ENCODE measurements at places on chromosomes 12 and 14. TPM values are rescaled to one million over a fixed set of nuclear protein-coding genes. Genes with fewer than 3 reads are reported as not detected.

The ANO2 gene
- total RNA-seq = not detected

The SUSD6 gene
- 4.4 TPM for total RNA-seq

The PCNX1 gene
- 10.1 TPM for total RNA-seq

The TMTC2 gene
- 0.84 TPM for total RNA-seq

The HAL gene
- total RNA-seq = under 0.01 TPM

The SLC8A3 gene
- total RNA-seq = not detected

The AQP2 gene
- not detected for total RNA-seq

The PLCZ1 gene
- total RNA-seq = not detected

The SLC5A8 gene
- total RNA-seq = not detected

The PAN2 gene
- total RNA-seq = 14.6 TPM

The TTC5 gene
- total RNA-seq = 10.9 TPM

The CD27 gene
- 0.15 TPM for total RNA-seq

The TPI1 gene
- 1,045 TPM for total RNA-seq

The KLRC1 gene
- not detected for total RNA-seq

The DNAJC22 gene
- total RNA-seq = 9.1 TPM

The CCDC184 gene
- total RNA-seq = 0.34 TPM

The VRTN gene
- not detected for total RNA-seq

The REM2 gene
- total RNA-seq = 0.30 TPM

The TC2N gene
- total RNA-seq = under 0.01 TPM

The PAWR gene
- 33.5 TPM for total RNA-seq

The AKAP6 gene
- 0.15 TPM for total RNA-seq

The EMP1 gene
- 471 TPM for total RNA-seq

The NDUFA12 gene
- 202 TPM for total RNA-seq

The MYO1A gene
- total RNA-seq = not detected

The ZFYVE1 gene
- total RNA-seq = 10.6 TPM

The FAM216A gene
- total RNA-seq = 22.0 TPM

The R3HDM2 gene
- total RNA-seq = 16.8 TPM

The CCDC38 gene
- total RNA-seq = not detected

The GPR84 gene
- total RNA-seq = not detected

The YLPM1 gene
- 11.9 TPM for total RNA-seq

The PIWIL1 gene
- total RNA-seq = not detected

The MYL2 gene
- total RNA-seq = 0.74 TPM

The PAPLN gene
- total RNA-seq = 6.5 TPM

The SIX6 gene
- not detected for total RNA-seq

The CISTR gene
- total RNA-seq = not detected

The ZDHHC22 gene
- not detected for total RNA-seq

The EXOC3L4 gene
- not detected for total RNA-seq

The ATXN2 gene
- total RNA-seq = 19.2 TPM

The ARHGAP9 gene
- total RNA-seq = not detected

The PELI2 gene
- 3.1 TPM for total RNA-seq

The KRT2 gene
- total RNA-seq = not detected

The CCND2 gene
- total RNA-seq = 30.6 TPM

The NFATC4 gene
- 25.4 TPM for total RNA-seq

The CFAP251 gene
- total RNA-seq = 3.9 TPM

The SIX4 gene
- 23.5 TPM for total RNA-seq

The NKX2-1 gene
- not detected for total RNA-seq

The ASCL1 gene
- total RNA-seq = not detected

The CFAP54 gene
- 0.34 TPM for total RNA-seq

The CLEC1A gene
- total RNA-seq = not detected

The C12orf60 gene
- 1.3 TPM for total RNA-seq

The IAPP gene
- not detected for total RNA-seq

The CIDEB gene
- total RNA-seq = 1.3 TPM
